ENCODE measurements at places on chromosomes 12 and 14.

- H3K36me3 ChIP-seq: no peaks in the 10 kb centered on the region
- no peaks in the 10 kb centered on the region for H3K27me3 ChIP-seq
- H3K4me3 ChIP-seq: no peak overlapping the region
- no peaks in the 10 kb centered on the region for H3K4me1 ChIP-seq
- DNase-seq: no peak
Observed at GRCh38 chr14:89661392-89661791, 244.4 kb upstream of the FOXN3 start.

- no peak for DNase-seq
- no peaks in the 10 kb centered on the region for H3K27me3 ChIP-seq
- no peak overlapping the region for H3K4me3 ChIP-seq
- no peaks in the 10 kb centered on the region for H3K36me3 ChIP-seq
- no peak overlapping the region for H3K27ac ChIP-seq
- no peaks in the 10 kb centered on the region for H3K4me1 ChIP-seq
Observed at GRCh38 chr12:48031135-48031960, 27.1 kb upstream of the COL2A1 start.

DNA sequence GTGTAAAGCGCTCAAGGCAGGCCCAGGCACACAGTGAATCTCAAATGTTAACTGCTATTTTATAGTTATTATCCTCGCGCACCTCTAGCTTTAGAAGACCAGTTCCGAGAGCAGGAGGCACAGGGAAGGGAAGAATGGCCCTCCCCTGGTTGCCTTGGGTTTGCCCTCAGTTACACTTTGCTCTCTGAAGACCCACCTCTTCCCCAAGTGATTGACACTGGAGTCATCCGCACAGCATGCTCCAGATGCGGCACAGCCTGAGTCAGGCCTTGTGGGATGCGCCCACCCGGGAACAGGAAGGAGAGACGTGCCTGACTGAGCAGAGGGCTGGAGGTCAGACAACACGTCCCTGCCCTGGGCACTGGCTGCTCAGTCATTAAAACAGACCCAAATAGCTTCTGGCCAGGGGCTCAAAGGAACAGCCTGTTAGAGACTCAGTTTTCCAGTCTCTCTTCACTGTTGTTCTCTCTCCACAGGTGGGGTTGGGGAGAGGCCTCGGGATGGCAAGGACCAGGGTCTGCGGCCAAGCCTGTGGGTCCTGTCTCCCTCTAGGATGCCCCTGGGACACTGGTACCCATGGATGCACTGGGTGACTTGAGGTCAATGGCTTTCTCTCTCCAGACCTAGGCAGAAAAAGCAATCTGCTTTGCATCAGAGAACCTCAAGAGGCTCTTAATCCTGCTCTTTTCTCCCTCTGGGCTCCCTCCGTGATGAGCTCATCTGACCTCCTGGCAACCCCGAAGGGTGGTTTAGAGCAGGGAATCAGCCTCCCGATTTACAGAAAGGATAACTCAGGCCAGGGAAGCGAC is 13.6 kb upstream of the MLXIP start:
- peaks cover 17% of the 10 kb centered on the region for H3K36me3 ChIP-seq
- H3K4me3 ChIP-seq: peak overlapping the region; percentile 50
- DNase-seq: peak; percentile 67
- peaks cover 28% of the 10 kb centered on the region for H3K4me1 ChIP-seq
- H3K27ac ChIP-seq: no peak overlapping the region

DNA sequence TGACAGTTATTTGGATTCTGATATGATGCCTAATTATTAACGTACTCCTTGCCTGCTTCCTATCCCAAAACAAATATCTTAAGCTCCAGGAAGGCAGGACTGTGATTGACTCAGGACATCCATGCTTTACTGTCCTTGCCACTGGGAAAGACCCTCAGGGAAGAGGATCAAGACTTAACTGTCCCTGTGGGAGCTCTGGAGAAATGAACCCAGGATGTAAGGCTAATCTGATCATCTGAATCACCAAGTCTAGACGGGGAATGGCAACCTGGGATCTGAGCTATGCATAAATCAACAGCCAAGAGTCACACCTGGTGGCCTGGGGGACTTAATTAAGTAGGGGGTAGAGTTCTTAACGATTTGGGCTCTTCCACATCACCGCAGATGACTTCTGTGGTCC is 153.2 kb upstream of the BCL2L14 start:
- no peaks in the 10 kb centered on the region for H3K4me1 ChIP-seq
- no peak for DNase-seq
- no peak overlapping the region for H3K4me3 ChIP-seq
- H3K36me3 ChIP-seq: no peaks in the 10 kb centered on the region
- H3K27ac ChIP-seq: no peak overlapping the region

GRCh38 chr14:85762526-85762925 is 232.6 kb downstream of the FLRT2 start:
- no peak for DNase-seq
- H3K4me3 ChIP-seq: no peak overlapping the region
- H3K27me3 ChIP-seq: no peaks in the 10 kb centered on the region
- no peaks in the 10 kb centered on the region for H3K36me3 ChIP-seq

GRCh38 chr12:76864791-76865400 is 13.9 kb downstream of the CSRP2 start:
- no peaks in the 10 kb centered on the region for H3K36me3 ChIP-seq
- H3K27me3 ChIP-seq: no peaks in the 10 kb centered on the region
- no peak overlapping the region for H3K4me3 ChIP-seq

GRCh38 chr12:116384691-116385485 is 107.4 kb upstream of the MED13L start:
- H3K27me3 ChIP-seq: no peaks in the 10 kb centered on the region
- no peaks in the 10 kb centered on the region for H3K4me1 ChIP-seq
- DNase-seq: peak; percentile 50
- no peak overlapping the region for H3K27ac ChIP-seq
- H3K36me3 ChIP-seq: no peaks in the 10 kb centered on the region

- no peaks in the 10 kb centered on the region for H3K4me1 ChIP-seq
- no peaks in the 10 kb centered on the region for H3K36me3 ChIP-seq
- no peaks in the 10 kb centered on the region for H3K27me3 ChIP-seq
- no peak for DNase-seq
Observed at GRCh38 chr12:87234898-87235297, 794.3 kb downstream of the C12orf50 start.

DNA sequence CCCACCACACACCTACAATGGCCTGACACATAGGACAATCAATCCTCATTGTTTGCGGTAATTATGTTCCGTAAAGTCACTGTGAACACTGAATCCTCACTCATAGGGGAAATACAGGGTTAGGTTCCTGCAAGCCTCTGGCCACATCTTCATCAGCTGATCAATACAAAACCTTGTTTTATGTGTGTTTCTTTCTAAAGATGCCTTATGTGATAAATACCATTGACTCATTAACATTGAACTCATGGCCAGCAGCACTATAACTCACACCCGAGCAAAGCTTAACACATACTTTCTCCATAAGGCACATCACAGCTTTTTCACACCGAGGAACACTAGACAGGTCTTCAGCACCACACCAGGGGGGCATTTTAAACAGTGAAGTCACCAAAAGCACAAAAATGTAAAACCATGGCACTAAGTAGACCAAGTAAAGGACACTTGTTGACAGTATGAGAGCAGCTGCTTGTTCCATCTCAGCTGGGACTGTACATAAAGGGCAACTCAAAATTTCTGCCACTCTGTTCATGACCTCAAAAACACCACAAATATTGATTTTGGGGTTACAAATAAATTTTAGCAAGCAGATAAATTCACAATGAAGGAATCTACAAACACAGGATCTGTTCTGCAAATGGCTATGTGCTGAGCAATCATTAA is 60.5 kb downstream of the ESR2 start:
- H3K36me3 ChIP-seq: peaks cover 30% of the 10 kb centered on the region
- H3K4me1 ChIP-seq: peaks cover 80% of the 10 kb centered on the region
- H3K4me3 ChIP-seq: peak overlapping the region; percentile 82
- H3K27me3 ChIP-seq: no peaks in the 10 kb centered on the region
- H3K27ac ChIP-seq: peak overlapping the region; percentile 98

DNA sequence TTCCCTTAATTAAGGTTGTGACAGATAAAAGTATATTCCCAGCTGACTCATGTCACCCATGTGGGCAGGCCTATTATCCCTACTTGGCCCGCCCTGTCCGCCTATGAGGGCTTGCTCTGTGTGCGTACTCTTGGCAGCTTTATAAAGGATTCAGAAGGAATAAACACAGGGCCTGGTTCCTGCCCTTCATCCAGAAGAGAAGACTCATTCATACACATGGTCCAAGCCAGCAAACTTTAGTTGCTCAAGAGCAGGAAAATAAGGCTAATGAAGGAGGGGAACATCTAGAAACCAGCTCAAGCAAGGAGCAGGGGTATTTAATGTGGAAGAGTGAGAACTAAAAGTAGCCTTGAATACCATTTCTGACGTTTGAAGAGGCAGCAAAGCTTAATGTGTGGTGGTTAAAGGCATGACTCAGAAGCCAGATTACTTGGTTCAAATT is 141.9 kb downstream of the CRADD start:
- H3K36me3 ChIP-seq: no peaks in the 10 kb centered on the region
- H3K4me3 ChIP-seq: no peak overlapping the region
- DNase-seq: no peak

DNA sequence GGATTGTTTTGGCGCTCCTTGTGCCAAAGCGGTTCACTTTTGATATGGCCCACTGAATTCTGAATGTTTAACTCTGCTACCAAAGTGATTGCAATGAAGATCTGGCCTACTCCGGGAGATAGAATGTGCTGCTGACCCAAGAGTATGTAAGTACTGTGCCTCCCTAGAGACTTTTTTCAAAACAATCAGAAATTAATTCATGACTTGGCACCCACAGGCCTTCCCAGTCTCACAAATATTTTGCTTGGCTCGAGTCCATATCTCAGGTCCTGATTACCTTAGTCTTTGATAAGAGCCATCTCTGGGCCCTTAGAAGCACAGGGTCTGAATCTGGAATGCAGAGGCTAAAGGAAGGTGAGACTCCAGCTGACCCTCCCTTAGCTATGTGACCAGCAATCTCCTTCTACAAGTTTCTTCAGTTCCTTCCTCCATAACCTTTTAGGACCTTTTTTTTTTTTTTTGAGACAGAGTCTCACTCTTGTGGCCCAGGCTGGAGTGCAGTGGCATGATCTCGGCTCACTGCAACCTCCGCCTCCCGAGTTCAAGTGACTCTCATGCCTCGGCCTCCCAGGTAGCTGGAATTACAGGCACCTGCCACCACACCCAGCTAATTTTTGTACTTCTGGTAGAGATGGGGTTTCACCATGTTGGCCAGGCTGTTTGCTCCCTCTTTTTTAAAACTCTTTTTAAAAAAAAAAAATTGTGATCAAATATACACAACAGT is 49.5 kb upstream of the METAP2 start:
- no peaks in the 10 kb centered on the region for H3K27me3 ChIP-seq
- no peaks in the 10 kb centered on the region for H3K36me3 ChIP-seq
- peaks cover 30% of the 10 kb centered on the region for H3K4me1 ChIP-seq
- no peak overlapping the region for H3K4me3 ChIP-seq
- peak; percentile 43 for DNase-seq
- H3K27ac ChIP-seq: peak overlapping the region; percentile 55

GRCh38 chr12:105453316-105453715 is 122.8 kb downstream of the C12orf75 start:
- no peaks in the 10 kb centered on the region for H3K27me3 ChIP-seq
- DNase-seq: no peak
- H3K36me3 ChIP-seq: no peaks in the 10 kb centered on the region
- H3K4me1 ChIP-seq: no peaks in the 10 kb centered on the region
- H3K27ac ChIP-seq: no peak overlapping the region

Data from Karpas-422 (cell line).